ENCODE measurements at places on chromosomes 7 and 10. TPM values are rescaled to one million over a fixed set of nuclear protein-coding genes. Genes with fewer than 3 reads are reported as not detected.

GRCh38 chr10:99943908-99944307 lies 65.8 kb downstream of the DNMBP start:
- DNase-seq: no peak

DNA sequence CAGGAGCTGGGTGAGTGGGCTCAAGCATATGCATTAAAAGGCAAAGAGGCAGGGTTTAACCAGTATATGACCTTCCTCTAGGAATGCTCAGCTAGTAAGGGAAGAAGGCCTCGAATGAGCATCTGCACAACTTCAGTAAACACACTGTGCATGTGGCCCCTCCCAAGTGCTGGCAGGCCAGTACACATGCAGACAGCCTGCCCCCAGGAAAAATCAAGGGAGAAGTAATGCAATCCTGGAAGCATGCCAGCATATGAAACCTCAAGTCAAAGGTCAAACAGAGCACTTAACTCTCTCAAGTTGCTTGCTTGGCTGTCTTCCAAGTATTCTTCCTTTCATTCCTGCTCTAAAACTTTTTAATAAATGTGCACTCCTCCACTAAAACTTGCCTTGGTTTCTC lies 208.4 kb downstream of the ACTR3B start:
- no peak for DNase-seq

GRCh38 chr7:42145539-42145938 lies 91.5 kb downstream of the GLI3 start:
- DNase-seq: no peak

GRCh38 chr10:107747851-107748250 lies 583.3 kb upstream of the SORCS1 start:
- no peak for DNase-seq

DNA sequence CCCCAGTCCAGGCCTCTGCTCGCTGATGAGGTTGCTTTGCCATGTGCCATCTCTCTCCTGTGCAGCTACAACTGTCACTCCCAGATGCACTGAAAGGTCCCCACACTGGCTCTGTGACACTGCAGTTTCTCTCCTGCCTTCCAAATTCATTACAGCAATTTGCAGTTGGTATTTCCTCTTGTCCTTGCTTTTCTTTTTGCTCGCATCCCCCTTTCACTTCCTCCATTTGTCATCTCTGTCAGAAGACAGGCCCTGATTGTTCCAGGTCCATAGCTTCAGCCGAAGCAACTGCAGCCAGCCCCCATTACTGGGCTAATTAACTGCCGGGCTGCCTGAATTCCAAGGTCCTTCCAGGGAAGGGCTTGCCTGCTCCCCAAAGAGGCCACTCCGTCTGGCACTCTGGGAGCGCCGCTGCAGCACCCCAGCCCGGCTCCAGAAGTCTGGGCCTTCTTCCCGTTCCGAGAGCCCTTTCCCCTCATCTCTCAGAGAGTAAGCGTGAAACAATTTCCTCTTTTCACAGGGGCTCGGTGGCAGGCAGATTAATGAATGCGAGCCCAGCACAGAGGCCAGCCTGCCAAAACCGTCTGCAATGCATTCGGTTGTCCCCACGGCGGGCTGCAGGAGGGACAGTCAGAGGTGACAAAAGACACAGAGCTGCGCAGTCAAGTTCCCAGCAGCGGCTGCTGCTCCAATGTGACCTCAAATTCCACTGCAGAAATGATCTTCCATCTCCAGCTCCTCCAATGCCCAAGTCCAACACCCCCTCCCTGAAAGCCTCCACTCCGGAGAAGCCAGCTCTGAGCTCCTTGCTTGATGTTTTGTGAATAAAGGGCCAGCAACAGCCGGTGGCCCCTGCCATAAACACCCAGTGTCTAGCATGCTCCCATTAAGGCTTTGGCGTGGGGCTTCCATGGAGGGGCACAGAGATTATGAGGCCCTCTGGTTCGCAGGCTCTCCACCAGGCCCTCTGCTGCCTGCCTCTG lies 279.4 kb upstream of the HABP2 start:
- no peak for DNase-seq

DNA sequence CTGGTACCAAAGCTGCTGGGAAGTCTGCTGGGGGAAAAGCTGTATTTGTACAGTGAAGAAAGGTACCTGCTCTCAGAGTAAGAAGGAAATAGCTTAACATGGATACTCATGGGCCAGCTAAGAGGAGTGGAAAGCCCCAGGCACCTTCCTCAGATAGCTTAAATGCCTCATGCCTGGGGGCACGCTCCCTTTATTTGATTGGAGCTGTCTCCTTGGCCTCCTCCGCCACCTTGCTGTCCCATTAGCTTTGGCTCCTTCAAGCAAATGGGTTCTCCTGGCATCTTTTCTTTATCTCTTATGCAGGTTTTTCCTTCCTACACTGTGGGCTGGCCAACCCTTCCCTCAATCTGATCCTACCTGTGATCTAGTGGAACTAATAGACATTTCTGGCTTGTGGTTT lies 318.5 kb downstream of the SH2D4B start:
- no peak for DNase-seq

DNA sequence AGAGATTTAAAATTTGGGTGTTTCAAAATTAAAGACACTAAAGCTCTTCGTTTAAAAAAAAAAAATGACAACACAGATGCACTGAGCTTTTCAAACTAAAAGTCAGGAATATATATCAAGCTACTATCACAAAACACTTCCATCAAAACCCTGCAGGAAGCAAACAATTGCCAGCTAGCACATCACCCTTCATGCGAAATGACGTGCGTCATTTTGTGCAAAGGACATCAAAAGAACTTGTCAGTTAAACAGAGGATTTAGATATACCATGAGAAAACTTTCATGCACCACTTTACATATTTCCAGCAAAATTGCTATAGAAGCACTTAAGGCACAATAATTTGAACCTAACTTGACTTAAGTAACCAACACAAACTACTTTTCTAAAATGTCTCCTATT lies 264.7 kb downstream of the GRM8 start:
- DNase-seq: no peak

The TMEM140 gene
- 12.1 TPM for total RNA-seq

The TAS2R41 gene
- total RNA-seq: not detected

The UNCX gene
- not detected for total RNA-seq

The TBXAS1 gene
- 3.6 TPM for total RNA-seq

The PRF1 gene
- total RNA-seq: 21.8 TPM

Data from activated CD4-positive, alpha-beta T cell treated with anti-CD3 and anti-CD28 coated beads for 36 hours (primary cell).